Kasumi-1 (cell line): ENCODE measurements at places on chromosomes 12 and 14.
A peak's percentile ranks its signal among the peaks of the same experiment; 100 is the strongest.

DNA sequence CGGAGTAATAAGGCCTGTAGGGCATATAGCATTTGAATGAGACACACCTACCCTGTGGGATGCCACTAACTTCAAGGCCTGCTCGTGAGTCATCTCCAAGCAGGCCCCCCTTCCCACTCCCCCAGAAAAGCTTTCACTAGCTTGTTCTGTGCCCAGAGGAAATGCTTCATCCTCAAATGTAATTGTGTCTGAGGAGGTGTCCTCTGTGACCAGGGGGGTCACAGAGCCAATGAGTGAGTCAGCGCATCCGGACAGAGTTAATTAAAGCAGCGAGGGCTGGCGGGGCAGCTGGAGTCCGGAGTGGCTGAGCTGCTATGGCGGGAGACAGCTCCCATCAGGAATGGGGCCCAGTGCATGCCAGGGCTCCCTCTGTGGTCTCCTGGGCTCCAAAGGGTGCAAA, 27.0 kb upstream of the ESRRB start:
- DNase-seq: no peak

GRCh38 chr12:66803930-66804329, 125.1 kb upstream of the GRIP1 start:
- no peak for DNase-seq

DNA sequence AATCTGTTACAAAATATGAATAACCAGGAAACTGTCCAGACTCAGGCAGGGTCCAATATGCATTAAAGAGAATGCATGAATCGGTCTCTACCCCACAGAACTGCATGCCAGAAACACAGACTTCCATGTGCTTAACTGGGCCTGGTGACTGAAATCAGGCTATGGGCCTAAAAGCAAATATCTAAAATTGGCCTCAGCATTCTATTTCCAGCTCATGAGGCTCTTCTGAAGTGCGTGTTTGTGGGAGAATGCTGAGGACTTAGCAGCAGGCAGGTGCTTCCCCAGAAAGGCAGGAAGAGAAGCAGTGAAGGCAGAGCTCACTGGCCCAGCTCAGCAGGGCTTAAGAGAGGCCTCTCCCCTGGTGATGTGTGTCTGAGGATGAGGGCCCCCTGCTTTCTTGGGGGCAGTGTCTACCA, 48.5 kb downstream of the ADGRD1 start:
- no peak for DNase-seq

DNA sequence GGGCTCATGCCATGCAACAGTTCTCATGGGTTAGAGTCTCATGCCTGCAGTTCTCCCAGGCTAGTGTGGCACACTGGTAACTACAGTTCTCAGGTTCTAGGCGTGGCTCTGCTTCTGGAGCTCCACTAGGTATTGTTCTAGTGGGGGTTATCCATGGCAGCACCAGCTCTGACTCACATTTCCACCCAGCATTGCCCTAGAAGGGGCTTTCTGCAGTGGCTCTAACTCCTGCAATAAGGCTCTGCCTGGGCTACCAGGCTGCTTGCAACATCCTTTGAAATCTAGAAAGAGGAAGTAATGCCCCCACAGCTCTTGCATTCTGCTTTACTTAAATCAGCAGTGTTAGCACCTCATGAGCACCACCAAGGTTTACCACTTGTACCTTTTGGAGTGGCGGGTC, 220.3 kb upstream of the ARID2 start:
- peak; percentile 98 for DNase-seq

DNA sequence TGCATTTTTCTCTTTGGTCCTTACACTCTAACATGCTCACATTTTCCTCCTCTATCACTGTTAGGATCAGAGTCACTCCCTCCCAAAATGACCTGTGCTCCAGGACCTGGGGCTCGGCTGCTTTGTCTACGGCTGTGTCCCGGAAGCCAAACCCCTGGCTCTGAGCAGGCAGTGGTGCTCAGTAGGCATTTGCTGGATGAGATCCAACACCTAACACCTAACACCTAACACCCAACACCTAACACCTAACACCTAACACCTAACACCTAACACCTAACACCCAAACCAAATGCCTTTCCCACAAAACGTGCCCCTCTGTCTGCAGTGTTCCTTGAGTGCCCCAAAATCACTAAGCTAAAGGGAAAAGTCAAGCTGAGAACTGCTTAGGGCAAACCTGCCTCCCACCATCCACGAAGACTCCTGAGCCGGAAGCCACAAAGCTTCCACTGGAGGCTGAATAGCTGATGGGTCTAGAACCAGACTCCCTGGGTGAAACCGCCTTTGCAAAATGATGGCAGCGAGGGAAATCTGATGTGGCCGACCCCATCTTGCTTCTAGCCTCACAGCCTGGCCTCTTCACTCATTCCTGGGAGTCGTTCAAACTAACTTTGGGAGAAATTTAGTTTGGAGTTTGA, 29.2 kb downstream of the HSP90AA1 start:
- no peak for DNase-seq

DNA sequence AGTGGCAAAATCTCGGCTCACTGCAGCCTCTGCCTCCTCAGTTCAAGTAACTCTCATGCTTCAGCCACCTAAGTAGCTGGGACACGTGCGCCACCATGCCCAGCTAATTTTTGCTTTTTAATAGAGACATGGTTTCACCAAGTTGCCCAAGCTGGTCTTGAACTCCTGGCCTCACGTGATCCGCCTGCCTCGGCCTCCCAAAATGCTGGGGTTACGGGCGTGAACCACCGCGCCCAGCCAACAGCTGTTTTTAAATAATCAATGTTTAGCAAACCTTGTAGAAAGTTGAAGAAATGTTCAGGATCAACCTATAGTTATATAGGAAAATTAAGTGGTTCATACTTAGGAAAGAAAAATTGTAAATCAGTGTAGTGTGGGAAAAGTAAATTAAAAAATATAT, 6.0 kb upstream of the HSP90AA1 start:
- no peak for DNase-seq

DNA sequence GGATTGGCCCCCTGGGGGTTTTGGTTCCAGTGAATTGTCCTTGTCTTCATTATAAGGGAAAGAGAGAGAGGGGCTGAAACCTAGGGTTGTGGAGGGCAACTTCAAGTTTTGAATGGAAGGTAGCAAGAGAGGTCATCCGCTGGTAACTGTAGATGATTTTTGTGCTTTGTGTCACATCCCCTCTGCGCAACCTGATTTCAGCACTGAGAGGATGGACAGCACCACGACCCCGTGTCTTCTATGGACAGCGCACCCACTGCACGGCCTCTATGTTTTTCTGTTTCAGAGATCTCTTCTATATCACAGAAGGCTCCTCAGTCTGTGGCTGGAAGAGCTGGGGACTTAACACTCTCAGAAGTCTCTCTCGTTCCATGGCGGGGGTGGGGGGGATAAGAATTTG, 127.0 kb upstream of the RPH3A start:
- peak; percentile 12 for DNase-seq

GRCh38 chr12:9673404-9674225, 4.1 kb downstream of the CLEC2D start:
- peak; percentile 1 for DNase-seq

GRCh38 chr12:82608706-82609105, 78.0 kb upstream of the TMTC2 start:
- DNase-seq: no peak

DNA sequence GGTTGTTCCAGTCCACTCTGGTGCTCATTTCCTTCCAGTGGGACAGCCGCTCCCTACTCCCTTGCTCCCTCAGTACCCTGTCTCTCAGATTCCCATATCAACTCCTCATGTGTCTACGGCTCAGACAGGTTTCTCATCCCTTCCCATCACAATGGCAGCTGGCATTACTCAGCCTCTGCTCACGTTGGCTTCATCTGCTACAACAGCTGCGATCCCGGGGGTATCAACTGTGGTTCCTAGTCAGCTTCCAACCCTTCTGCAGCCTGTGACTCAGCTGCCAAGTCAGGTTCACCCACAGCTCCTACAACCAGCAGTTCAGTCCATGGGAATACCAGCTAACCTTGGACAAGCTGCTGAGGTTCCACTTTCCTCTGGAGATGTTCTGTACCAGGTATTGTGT, 69.9 kb downstream of the RAD52 start:
- DNase-seq: no peak

DNA sequence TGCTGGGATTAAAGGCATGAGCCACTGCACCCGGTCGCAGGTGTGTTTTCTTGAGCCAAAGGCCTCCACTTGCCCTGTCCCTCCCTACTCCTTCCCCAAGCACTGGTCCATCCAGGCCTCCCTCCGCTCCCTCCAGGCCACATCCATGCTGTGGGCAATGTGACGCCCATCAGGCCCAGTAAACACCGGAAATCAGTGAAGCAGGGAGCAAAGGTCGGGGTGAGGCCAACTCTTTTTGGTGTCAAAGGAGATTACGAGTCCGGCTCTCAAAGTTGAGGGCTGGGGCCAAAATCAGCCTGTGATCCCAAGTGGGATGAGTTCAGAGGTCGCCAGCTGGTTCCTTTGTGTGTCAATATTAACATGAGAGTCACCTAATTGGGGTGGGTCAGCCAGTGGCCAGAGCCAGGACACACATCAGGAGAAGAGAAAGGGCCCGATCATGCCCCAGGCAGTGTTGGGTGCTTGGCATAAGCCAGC, 195.7 kb downstream of the RBM19 start:
- no peak for DNase-seq

DNA sequence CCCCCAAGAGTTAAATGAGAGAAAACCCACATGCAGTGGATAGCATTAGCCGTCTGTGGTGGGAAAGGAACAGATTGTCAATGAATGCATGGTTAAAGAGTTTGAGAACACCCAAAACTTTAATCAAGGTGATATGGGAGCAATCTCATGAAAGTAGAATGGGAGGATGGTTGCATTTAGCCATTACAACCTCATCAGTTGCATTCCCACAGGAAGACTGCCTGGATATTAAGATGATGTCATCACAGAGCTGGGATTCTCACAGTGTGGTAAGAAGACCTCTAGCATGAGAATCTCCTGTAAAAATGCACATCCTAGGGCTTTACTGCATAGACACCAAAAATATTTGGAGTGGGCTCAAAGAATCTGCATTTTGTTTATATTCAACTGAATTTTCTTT, 284.9 kb downstream of the RGS6 start:
- no peak for DNase-seq

GRCh38 chr12:89492883-89493282, 31.7 kb downstream of the GALNT4 start:
- no peak for DNase-seq

GRCh38 chr14:64060648-64061096, 207.9 kb downstream of the SYNE2 start:
- DNase-seq: no peak

- no peak for DNase-seq
Measured at GRCh38 chr12:56332512-56333196, 1.1 kb downstream of the PAN2 start.

- DNase-seq: no peak
Measured at GRCh38 chr14:56162476-56162875, 44.3 kb downstream of the PELI2 start.

DNA sequence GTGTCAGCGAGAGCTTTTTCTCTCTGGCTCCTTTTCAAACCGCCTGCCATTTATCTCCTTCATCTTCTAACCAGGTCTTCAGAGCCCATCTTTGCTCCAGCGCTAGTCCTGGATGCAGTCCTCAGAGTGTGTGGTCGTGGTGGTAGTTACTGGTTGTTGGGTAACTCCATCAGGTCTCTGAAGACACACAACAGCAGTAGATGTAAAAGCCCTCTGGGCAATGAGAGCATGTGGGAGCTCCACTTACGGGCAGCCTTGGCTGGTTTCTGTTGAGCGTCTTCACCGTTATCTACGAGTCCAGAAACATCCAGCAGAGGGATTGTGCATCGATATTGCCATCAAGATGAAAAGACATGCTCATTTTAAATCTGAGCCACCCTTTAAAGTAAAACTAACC, 61.2 kb downstream of the FBXL14 start:
- peak; percentile 24 for DNase-seq

DNA sequence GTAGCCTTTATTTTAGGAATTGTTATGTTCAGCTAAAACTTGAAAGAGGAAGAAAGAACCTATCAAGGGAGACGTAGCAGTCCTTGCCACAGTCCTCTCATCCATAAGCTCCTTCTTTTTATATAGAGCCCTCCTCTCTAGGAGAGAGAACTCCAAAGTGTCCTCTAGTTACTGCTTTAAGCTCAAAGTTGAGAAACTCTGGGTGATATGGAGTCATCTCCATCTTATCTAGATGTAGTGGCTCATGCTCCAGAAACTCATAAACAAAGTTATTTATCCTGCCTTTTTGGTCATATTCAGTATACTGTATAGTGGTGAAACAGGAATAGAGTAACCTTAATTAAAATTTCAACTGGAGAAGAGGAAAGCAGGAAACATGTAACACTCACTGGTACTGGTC, 90.4 kb upstream of the ATF7IP start:
- DNase-seq: no peak

DNA sequence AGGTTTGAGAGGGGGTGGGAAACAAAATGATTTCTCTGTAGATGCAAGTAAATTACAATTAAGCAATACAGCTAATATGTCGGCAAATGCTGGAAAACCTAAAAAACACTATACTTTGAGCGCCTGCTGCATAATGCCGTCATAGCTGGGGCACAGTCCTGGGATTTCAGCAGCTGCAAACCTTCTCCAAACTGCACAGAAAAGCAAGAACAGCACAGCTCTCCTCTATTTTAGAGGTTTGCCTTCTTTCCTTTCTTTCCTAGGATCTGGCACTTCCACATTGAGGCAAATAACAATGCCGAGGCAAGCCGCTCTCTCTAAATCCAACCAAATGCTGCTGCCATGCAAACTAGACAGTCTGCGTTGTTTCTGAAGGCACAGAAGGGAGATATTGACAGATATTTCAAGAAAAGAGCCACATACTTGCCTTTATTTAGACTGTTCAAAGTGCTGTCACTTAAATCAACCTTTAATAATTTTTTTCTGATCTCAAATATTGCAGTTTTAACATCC, 287.1 kb upstream of the G2E3 start:
- no peak for DNase-seq

DNA sequence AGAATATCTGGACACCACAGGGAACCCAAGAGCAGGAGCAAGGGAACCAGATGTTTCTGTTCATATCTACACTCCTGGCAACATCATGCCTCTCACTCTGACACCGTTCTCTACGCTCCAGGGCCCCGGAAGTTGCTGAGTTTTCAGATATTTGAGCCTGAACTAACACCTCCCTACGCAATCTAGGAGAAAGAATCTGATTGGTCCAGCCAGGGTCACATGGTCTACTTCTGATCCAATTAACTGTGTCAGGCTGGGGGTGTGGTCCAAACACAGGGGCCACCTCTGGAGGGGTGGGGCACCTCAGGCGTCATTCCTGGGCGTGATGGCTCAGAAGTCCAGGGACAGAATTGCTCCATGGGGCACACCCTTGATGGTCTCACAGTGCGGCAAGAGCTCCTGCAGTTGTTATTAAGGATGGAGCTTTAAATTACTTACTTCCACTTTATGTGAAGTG, 165.5 kb downstream of the PTPN11 start:
- no peak for DNase-seq

GRCh38 chr12:9626291-9626690, 18.6 kb upstream of the KLRB1 start:
- no peak for DNase-seq

- DNase-seq: no peak
Measured at GRCh38 chr12:126742241-126742641, 1524.7 kb upstream of the TMEM132C start.

DNA sequence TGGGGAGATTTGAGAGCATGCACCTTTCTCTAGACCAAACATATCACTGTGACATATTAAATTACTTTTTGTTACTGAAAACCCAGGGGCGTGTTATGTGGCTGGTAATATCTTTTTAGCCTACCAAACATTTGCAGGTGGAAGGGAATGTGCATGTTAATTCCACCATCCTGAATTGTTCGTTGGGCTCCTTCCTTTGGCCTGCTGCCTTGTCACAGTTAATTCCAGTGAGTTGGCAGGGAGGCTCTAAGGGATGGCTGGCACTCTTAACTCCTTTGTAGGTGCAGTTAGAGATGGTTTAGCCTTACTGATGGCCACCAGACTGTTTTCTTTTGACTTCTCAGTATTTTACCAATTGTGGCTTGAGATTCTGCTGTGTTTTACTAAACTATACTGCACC, 64.5 kb downstream of the DIP2B start:
- no peak for DNase-seq
